ENCODE measurements at places on chromosomes 1 and 21. TPM values are rescaled to one million over a fixed set of nuclear protein-coding genes. Genes with fewer than 3 reads are reported as not detected.

- DNase-seq, result no peak
These were observed at the start of gene RIMS3 for GRCh38 chr1:40665335-40666171. TSS of gene RIMS3 (minus strand) at chr1:40665682. CDS start at chr1:40641925, 23,757 bp downstream.

DNA sequence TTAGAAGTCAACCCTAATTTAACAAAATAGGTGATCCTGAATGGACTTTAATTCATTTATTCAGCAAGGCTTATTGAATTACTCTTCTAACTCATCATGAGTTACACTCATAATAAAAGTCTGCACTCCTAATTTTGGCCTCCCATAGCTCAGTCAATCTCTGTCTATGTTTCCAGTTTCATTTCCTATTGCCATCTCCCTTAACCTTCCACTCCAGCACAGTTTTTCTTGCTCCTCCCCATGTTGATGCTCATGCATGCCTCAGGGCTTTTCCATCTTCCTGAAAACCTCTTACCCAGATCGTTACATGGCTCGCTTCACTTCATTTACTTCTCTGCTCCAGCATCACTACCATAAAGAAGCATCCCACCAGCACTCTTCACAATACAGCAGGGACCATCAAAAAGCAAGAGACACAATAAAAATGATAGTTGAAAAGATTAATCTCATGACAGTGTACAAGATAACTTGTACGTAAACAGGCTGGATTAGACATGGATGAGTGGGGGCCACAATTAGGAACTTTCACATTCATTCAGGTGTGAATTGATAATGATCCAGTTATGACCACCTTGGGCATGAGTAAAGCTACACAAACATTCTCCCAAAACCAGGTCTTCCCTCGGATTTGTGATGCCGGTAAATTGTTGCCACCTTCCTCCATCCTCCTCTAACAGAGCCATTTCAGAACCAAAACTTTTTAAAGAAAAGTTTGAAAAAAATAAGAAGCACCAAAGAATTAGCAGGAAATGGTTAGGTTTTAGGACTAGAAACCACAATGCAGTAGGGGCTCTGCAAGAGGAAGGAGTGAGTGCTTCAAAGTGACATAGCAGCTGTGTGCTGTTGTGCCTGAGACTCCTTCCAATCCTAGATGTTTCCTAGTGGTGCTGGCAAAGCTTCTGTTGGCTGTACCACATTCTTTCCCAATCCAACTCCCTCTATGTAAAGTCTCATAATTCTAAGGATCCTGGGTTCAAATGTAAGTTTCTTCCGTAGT, 89.8 kb downstream of the OLFML2B start:
- DNase-seq, result no peak

GRCh38 chr1:66035616-66036245, 243.0 kb downstream of the PDE4B start:
- DNase-seq, result no peak

DNA sequence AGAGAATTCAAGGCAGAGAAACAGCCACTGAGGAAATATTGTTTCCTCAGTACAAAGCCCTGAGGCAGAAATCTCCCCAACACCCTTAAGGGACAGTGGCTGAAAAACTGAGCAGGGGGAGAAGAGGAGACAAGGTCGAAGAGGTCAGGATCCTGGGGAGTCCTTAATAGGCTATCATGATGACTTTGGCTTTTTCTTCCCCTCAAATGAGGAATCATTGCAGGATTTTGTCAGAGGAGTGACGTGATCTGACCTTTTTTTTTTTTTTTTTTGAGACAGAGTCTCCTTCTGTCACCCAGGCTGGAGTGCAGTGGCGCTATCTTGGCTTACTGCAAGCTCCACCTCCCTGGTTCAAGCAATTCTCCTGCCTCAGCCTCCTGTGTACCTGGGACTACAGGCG, 10.2 kb downstream of the MAP7D1 start:
- no peak for DNase-seq

GRCh38 chr1:214634267-214634666, 31.3 kb downstream of the CENPF start:
- no peak for DNase-seq

GRCh38 chr1:42734201-42735035, 5.6 kb downstream of the CLDN19 start:
- DNase-seq, result no peak

- no peak for DNase-seq
These were observed 35.7 kb downstream of the TNFRSF8 start for GRCh38 chr1:12098786-12099185.

DNA sequence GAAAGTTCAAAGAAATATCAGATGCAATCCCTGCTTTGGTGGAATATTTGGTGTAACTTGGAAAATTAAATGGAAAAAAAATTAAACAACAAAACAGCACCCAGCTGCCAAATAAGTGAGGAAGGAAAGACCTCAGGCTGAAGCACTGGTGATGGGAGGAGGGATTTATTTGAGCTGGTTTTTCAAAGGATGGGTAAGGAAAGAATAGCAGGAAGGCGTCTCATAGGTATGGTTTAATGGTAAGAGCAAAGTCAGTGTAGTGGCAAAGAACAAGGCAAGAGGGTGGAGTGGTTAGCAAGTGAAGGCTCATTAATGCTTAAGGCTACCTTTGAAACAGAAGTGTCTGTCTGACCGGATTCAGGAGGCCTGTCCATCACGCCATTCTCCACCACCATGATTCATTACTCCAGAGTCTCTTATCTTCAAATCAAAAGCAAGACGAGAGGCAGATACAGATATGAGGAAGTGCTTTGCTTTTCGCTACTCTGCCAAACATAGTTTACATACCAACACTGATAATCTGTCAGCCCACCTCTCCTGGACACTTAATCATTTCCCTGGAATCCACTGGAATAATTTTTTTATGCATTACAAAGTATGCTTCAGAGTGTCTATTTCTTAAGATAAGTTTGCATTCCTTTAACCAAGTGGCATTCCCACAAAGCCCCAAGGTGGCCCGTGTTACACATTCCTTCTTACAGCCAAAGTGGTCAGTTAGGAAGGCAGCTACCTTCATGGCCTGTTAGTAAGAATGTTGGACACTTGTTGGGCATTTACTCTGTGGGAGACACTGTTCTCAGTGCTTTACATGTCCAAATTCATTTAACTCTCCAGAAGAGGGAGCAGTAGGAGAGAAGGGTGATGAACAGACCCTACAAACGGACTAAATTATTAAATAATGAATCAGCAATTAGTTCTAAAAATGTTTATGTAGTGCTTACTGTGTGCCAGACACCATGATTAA, 146.6 kb downstream of the ROR1 start:
- peak; percentile 85 for DNase-seq

DNA sequence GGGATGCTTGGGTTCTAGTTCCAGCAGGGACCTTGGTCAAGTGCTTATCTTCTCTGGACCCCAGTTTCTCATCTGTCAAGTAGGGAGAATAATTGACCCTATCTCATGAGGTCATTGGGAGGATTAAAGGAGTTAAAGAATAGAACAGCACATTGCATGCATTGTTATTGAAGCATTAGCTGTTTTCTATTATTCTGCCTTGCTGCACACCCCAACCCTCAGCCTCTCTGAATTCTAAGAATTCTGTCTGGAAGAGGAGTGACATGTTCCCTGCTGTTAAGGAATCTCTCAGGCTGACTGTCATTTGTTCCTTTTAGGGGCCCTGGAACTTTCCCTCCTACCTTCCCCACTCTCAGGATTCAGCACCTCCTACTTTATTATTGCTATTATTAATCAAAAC, 73.9 kb downstream of the NENF start:
- no peak for DNase-seq

DNA sequence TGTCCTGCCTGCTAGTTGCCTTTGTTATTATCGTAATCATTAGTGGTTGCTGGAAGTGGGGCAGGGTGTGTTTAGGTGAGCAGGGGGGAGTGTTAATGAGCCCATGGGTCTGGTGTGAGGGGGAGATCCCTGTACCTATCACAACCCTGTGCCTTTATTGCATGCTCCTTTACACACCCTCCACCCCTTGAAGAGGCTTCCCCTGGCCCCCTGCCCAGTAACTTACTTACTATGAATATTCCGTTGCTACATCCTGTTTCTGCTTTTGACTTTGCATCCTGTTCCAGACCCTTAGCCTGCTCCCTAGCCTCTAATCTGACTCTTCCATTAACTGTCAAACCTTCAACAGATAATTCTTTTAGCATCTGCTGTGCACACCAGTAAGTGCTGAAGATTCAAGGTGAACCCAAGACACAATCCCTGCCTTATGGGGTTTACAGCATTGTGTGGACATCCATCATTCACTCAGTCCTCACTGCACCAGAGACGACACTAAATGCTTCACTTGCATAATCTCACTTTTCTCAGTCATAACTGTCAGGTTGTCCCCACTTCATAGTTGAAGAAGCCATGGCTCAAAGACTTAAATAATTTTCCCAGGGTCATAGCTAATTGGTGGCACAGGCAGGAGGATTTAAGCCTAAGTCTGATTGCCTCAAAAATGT, 47.9 kb downstream of the CDC7 start:
- no peak for DNase-seq

GRCh38 chr1:102661481-102661880, 446.8 kb downstream of the COL11A1 start:
- no peak for DNase-seq

DNA sequence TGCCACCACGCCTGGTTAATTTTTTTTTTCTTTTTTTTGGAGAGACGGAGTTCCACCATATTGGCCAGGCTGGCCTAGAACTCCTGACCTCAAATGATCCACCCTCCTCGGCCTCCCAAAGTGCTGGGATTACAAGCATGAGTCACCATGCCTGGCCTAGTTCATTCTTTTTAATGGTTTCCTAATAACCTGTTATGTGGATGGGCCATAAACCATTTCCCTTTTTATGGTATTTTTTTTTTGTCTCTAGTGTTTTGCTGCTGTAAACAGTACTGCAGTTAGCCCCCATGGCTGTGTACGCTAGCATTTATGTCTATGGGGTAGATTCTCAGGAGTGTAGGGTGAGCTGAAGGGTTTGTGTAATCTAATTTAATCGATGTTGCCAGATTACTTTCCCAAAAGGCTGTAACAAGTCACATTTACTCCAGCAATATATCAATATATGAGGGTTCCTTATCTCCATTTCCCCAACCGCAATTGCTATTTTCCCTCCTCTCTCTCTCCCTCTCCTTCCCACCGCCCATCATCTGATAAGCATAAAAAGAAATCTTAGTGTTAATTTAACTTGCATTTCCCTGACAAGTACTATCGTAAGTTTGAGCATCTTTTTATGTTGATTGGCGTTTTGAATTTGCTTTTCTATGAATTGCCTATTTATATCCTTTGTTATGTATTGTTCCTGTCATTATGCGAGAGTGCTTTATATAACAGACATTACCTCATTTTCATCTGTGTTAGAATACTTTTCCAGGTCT, 28.7 kb downstream of the RCSD1 start:
- no peak for DNase-seq

GRCh38 chr1:175673371-175674150, 69.8 kb downstream of the TNR start:
- DNase-seq, result no peak

AADACL4 gene
- 0.21 TPM for polyA plus RNA-seq

PCNT gene
- 8.2 TPM for polyA plus RNA-seq

DIO1 gene
- not detected for polyA plus RNA-seq

CSMD2 gene
- polyA plus RNA-seq, result 2.0 TPM

All from BJ (cell line).